ENCODE measurements at places on chromosomes 11 and 22. TPM values are rescaled to one million over a fixed set of nuclear protein-coding genes. Genes with fewer than 3 reads are reported as not detected.

MTCH2 gene
- total RNA-seq = 76.6 TPM

FDXACB1 gene
- 2.4 TPM for total RNA-seq

RIBC2 gene
- not detected for total RNA-seq

PTH gene
- not detected for total RNA-seq

SLC5A4 gene
- total RNA-seq = not detected
